ENCODE measurements at places on chromosomes 6 and 20. TPM values are rescaled to one million over a fixed set of nuclear protein-coding genes. Genes with fewer than 3 reads are reported as not detected.

OLIG3 gene
- not detected for total RNA-seq

ZNF341 gene
- total RNA-seq, result 1.8 TPM

BTNL2 gene
- not detected for total RNA-seq

PRICKLE4 gene
- 5.8 TPM for total RNA-seq

GNAS-AS1 gene
- not detected for total RNA-seq
